ENCODE measurements at places on chromosomes 13 and 19. TPM values are rescaled to one million over a fixed set of nuclear protein-coding genes. Genes with fewer than 3 reads are reported as not detected.

Gene TSSK6
- polyA plus RNA-seq: 1.4 TPM

Gene ENOX1
- 8.4 TPM for polyA plus RNA-seq

Gene LMTK3
- polyA plus RNA-seq: 3.8 TPM

Gene ACER1
- polyA plus RNA-seq: 0.23 TPM

Gene MUC16
- polyA plus RNA-seq: 0.62 TPM

DNA sequence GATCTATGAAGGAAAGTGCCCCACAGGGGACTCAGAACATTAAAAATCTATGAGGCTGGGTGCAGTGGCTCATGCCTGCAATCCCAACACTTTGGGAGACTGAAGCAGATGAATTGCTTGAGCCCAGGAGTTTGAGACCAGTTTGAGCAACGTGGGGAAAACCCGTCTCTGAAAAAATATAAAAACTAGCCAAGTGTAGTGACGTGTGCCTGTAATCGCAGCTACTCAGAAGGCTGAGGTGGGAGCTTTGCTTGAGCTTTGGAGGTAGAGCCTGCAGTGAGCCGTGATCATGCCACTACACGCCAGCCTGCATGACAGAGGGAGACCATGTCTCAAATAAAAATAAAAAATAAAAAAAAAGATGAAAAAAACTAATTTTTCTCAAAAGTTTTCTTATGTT is 1070.6 kb downstream of the PCDH9 start:
- DNase-seq: peak; percentile 4

DNA sequence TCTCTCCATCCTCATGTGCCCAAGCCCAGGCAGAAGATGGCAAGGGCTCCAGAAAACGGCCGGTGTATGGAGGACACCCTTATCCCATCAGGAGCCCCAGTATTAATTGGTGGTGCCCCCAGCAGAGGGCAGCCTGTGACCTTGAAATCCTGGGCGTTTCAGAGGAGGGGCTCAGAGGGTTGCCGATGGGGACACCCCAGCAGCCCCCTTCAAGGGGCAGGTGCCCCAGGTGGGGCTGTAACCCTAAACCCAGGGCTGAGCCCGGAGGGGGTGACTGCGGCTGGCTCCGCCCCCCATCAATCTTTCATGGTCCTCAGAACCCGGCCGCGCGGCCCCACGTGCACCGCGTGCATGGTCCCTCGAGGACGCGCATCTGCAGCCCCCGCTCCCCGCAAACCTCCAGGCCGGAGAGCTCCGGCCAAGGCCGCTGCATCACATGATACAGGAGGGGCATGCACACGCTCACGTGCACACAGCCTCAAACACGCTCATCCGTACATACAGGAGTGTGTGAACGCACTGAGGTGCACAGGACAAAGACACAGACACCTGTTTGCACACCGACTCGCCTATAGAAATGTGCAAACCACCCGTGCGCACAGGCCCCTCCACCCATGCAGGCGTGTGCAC is 949 bp downstream of the RAB3A start:
- no peak for DNase-seq

GRCh38 chr13:76499891-76500290 is 386.3 kb downstream of the KCTD12 start:
- DNase-seq: no peak

DNA sequence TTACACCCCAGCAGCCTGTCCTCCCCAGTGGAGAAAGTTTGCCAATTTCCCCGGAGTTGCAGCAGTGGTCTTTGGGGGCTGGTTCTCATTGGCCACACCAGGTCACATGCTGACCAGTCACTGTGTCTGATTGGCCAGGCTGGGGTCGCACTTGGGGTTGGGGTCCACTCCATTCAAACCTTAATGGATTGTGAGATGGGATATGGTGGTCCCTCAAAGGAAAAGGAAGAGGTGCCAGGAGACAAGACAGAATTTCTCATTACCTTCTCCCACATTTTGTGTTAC is 3.4 kb downstream of the PPM1N start:
- DNase-seq: no peak

GRCh38 chr19:19653597-19654147 is 9.8 kb downstream of the ATP13A1 start:
- no peak for DNase-seq

DNA sequence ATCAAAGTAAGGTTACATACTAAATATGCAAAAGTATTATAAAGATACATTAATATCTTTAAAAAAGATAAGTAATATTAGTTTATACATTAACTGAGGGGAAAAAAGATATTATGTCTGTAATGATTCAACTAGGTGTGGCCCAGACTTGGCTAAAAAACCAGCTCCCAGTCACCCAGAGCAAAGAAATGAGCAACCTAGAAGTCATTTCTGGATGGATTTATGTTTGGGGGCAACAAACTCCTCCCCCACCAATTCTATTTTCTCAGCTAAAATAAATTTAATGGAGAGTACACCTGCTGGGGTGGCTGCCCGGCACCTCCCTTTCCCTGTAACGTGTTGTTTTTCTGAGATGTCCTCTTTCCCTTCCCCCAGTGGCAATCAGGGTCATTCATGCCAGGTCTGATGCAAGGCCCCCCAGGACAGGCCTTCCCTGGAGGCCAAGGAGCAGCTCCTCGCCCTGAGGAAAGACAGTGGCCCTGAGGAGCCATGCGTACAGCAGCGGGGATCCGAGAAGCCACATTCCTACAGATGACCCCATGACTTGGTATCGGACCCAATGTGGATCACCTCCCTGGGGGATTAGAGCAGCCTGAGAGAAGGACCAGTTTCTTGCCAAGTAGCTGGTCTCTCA is 78.6 kb upstream of the DOCK9 start:
- no peak for DNase-seq

DNA sequence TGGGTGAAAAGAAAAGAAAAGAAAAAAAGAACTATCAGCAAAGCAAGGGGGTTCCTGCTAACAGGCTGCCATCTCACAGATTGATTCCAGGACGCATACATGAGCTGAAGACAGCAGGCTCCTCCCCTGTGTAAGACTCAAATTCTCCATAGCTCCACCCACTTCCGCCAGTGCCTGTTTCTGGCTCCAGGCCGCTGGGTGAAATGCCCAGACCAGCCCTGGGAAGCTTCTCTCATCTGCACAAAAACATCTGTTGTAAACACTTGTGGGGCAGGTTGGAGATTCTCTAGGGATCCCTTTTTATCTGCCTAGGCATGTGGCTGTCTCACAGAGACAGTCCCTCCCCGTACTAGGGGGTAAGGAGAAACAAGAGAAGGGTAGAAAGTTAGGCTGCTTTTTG is 1054.4 kb upstream of the SPRY2 start:
- DNase-seq: no peak

- DNase-seq: no peak
Observed at GRCh38 chr13:29162638-29163235, 342.6 kb downstream of the MTUS2 start.

DNA sequence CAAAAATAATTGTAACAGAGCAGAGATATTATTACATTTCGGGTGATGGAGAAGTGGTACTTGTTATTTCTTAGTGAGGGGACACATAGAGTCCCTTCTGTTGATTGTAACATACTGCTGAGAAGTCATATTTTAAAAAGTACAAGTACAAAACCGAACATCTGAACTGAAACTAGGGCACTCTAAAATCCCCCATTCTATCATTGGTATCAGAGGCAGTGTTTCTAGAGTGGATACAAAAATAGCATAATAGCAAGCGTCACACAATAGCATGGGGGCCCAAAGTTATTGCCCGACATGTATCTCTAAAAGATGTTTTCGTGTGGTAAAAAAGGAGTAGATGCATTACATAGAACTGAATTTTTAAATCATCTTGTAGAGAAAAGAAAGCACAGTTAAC is 502.1 kb upstream of the SLC10A2 start:
- DNase-seq: no peak

DNA sequence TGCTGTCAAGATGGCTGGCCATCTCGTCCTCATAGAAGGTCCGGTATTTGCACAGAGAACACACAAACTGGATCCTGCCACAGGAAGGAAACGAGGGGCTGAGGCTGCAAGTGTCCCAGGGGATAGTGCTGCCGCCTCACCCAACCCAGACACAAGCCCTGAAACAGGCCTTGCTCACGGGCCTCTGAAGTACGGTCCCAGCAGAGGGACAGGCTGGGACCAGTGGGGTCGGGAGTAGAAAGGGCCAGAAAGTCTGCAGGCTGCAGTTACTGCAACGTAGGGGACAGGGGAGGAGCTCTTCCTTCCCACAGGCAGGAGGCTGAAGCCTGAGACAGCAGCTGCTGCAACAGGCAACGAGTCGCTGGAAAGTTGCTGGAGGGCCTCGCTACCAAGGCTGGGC is 18.2 kb upstream of the AKAP8 start:
- DNase-seq: no peak

GRCh38 chr19:41420101-41420880 is 6.9 kb downstream of the B3GNT8 start:
- no peak for DNase-seq

- DNase-seq: no peak
Observed at GRCh38 chr19:12891553-12892021, 627 bp downstream of the GCDH start.

GRCh38 chr13:51261610-51262249 is 39.5 kb downstream of the FAM124A start:
- no peak for DNase-seq

DNA sequence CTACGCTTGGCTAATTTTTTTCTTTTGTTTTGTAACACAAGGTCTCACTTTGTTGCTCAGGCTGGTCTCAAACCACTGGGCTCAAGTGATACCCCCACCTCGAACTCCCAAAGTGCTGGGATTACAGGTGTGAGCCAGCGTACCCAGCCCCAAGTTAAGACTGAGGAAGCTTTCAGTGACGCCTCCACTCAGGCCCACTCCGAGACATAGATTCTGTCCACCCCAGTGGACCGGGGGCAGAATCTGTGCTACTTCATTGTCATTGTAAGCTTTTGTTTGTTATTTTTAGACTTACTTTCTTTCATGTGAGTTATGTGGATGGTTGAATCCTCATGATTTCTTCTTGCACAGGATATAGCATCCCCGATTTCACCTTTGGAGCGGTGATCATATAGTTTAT is 156.9 kb upstream of the TSHZ3 start:
- DNase-seq: no peak

DNA sequence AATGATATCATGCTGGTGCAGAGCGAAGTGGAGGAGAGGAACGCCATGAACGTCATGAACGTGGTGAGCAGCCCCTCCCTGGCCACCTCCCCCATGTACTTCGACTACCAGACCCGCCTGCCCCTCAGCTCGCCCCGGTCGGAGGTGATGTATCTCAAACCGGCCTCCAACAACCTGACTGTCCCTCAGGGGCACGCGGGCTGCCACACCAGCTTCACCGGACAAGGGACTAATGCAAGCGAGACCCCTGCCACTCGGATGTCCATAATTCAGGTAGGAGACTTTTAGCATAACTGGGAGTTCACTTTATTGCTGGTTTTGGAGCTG is 3.3 kb downstream of the PCDH17 start:
- DNase-seq: no peak

- no peak for DNase-seq
Observed at GRCh38 chr13:60893801-60894200, 496.8 kb downstream of the TDRD3 start.

- DNase-seq: no peak
Observed at GRCh38 chr19:40684280-40684679, 6.2 kb downstream of the NUMBL start.

- no peak for DNase-seq
Observed at GRCh38 chr19:57800696-57801095, 14.0 kb downstream of the ZNF552 start.

GRCh38 chr19:50412419-50412818 is 6.3 kb upstream of the SPIB start:
- DNase-seq: no peak

DNA sequence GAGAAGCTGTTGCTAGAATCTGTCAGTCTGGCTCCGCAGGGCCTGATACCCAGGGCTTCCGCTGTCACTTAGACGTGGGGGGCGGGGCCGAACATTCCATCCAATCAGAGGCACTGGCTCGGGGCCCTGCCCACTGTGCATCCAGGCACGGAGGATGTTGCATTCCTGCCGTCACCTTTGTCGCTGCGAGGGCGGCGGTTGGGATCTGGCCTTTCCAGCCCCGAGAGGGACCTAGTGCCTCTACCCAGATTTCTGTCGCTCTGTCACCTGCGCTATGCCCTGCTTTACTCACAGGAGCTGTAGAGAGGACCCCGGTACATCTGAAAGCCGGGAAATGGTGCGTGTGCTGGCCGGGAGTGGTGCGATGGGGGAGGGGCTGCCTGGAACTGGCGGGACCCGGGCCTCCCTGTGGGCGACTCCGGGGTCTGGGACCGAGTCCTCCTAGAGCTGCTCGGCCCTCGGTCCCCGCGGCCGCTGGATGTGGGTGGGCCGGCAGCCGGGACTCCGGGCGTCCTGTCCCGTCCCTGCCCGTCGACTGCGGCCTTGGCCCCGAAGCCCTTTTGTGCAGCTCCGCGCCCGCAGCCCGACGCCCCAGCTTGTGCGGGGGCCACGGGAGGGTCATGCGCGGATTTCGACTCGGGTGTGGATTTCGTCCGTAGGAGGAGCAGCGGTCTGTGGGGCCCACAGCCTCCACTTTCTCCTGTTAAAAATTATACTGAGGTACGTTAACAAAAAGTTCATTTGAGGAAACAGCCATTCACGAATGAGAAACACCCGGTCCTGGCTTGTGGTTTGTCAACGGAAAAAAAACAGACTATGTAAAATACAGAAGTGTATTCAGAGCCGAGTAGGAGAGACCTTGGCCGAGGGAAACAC is at the start of gene ZNF439:
Gene ZNF439, plus strand, starts transcription at position 133 of the 876 bp plus-strand sequence. Its CDS starts 142 bp downstream, at position 275.
- DNase-seq: peak; percentile 81

DNA sequence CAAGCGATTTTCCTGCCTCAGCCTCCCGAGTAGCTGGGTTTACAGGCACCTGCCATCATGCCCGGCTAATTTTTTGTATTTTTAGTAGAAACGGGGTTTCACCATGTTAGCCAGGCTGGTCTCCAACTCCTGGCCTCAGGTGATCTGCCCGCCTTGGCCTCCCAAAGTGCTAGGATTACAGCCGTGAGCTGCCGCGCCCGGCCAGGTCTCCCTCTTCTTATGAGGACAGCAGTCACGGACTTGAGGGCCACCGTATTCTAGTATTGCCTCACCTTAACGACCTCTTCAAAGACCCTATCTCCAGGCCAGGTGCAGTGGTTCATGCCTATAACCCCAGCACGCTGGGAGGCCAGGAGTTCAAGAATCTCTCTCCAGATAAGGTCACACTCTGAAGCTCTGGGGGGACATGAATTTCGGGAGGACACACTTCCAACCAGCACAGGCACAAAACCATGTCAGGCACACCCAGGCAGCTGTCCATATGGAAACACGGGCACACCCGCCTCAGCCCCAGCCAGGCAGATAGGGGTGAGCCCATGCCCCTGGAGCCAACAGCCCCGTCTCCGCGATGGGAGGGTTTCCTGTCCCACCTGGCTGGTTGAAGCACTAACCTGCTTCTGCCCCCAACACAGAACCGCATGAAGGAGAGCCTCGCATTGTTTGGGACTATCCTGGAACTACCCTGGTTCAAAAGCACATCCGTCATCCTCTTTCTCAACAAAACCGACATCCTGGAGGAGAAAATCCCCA is 21.3 kb upstream of the S1PR4 start:
- DNase-seq: no peak

GRCh38 chr19:39602224-39602623 is at the start of gene LGALS13:
Gene LGALS13 (plus strand): TSS chr19:39602524. CDS start chr19:39602569, 45 bp downstream.
- DNase-seq: no peak
